ENCODE measurements at places on chromosomes 11 and 22.

DNA sequence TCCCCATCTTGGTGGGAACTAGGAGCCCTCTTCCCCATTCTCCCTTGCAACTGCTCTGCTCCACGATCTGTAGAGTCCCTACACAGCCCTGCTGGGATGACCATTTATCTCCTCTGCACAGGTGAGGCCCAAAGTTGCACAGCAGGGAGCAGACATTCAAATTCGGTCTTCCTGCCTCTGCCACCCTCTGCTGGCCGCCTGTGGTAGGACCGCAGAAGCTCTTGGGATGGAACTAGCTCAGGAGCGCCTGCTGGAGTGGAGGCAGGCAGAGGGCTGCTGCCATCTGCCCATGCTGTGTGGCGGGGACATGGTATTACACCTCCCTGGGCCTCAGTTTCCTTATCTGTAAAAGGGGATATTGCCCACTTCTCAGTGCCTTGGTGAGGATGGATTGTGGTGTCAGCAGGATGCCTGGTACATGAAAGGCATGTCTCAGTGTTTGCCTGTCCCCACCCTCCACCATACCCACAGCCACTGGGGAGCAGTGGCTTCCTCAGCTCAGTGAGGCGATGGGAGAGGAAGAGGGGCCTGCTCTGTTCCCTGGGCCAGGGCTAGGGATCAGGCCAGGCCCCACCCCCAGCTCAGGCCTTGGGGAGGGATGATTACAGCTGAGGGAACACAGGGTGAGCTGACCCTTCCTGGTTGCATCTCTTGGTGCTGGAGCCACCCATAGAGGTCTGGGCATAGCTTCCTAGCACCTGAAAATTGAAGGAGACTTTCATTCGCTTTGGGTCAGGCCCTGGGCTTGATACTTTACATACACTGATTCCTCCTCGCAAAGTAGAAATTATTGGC is 11.3 kb upstream of the OMP start:
- peak; percentile 43 for DNase-seq

- DNase-seq = no peak
These were observed 3.2 kb downstream of the OR4D6 start for GRCh38 chr11:59459916-59460315.

GRCh38 chr11:58647141-58647699 is 24.8 kb downstream of the CNTF start:
- no peak for DNase-seq

DNA sequence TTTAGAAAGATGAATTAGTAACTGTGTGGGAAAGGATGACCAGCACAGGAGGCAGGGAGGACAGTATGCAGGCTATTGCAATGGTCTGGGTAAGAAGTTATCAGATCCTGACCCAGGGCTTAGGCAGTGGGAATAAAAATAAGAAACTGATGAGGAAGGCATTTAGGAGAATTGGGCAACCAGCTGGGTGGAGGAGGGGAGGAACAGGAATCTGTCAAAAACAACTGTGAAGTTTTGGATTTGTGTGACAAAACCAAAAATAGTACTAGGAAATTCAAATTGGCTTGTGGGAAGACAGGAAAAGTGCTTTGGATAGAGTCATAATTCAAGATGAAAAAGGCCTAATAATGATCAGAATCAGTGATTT is 27.9 kb downstream of the MMP13 start:
- no peak for DNase-seq

GRCh38 chr22:35192129-35192918 is 65.0 kb upstream of the HMGXB4 start:
- DNase-seq = no peak

GRCh38 chr11:10441652-10442503 is 13.2 kb upstream of the AMPD3 start:
- DNase-seq = no peak

GRCh38 chr11:10936626-10937384 is 79.0 kb upstream of the ZBED5 start:
- no peak for DNase-seq

DNA sequence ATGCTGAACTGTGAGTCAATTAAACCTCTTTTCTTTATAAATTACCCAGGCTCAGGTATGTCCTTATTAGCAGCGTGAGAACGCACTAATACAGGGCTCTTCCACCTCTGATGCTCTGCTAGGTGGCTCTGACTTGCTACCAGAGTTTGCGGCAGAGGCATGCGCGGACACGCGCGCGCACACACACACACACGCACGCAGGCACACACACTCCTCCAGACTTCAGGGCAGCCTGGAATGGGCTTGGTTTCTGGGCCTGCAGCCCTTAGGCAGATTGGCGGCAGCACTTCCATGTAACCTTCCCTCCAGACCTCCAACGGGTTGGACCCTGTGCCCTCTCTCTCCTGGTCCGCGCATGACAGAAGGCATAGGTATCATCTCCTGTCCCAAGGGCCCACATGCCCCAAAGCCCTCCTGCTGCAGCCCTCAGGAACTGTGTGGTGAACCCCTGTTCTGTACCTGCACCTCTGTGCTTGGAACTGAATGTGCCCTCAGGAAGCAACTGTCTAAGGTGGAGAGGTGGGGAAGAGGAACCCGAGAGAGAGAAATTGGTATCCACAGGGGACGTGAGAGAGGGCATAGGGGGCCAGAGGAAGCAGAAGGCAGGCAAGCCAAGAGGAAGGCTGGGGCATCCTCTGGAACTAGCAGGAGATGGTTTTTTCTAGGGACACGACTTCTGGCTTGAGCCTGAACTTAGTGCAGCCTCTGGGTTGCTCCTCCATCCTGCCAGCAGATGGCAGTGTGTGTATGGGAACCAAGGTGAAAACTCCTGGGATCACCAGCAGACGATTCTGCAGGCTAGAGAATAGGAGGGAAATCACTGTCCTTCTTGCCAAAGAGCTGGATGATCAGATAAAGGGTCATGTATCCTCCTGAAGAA is 23.4 kb upstream of the RIC3 start:
- peak; percentile 29 for DNase-seq

DNA sequence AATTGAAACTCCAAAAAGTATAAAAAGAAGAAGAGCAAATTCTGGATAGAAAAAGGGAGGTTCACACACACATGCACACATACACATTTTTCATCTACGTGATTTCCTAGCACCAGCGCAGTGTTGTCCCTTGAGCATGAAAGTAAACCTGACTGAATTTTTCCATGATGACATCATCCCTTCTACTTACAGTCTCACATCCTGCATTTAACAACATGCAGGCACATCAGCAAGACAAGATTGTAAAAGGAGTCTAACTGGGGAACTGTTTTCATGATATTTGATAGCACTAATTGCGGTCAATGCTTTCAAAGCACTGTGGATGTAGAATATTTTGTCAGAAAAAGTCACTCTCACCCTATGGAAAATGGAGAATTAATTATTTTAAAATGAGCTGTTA is 36.6 kb downstream of the GAS2 start:
- peak; percentile 75 for DNase-seq

GRCh38 chr11:9150926-9151325 is 59.5 kb upstream of the SCUBE2 start:
- DNase-seq = peak; percentile 20

- no peak for DNase-seq
These were observed 704.3 kb downstream of the DLG2 start for GRCh38 chr11:84922836-84923235.

DNA sequence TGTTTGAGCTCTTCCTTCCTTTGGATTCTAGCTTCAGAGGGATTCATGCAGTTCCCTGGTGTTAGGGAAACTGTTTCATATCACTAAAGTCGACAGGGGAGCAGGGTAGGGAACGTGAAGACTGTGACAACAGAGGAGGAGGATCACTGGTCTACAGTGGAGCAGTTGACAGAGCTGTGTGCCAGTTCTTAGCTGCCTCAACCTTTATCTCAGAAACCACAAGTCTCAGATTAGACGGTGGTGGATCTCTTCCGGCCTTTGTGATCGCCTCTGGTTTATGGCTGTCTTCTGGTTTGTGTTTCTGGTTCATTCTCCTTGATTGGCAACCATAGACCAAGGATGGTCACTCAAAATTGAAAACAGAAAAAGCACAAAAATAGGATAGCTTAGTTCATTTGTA is 538.9 kb upstream of the API5 start:
- DNase-seq = no peak

DNA sequence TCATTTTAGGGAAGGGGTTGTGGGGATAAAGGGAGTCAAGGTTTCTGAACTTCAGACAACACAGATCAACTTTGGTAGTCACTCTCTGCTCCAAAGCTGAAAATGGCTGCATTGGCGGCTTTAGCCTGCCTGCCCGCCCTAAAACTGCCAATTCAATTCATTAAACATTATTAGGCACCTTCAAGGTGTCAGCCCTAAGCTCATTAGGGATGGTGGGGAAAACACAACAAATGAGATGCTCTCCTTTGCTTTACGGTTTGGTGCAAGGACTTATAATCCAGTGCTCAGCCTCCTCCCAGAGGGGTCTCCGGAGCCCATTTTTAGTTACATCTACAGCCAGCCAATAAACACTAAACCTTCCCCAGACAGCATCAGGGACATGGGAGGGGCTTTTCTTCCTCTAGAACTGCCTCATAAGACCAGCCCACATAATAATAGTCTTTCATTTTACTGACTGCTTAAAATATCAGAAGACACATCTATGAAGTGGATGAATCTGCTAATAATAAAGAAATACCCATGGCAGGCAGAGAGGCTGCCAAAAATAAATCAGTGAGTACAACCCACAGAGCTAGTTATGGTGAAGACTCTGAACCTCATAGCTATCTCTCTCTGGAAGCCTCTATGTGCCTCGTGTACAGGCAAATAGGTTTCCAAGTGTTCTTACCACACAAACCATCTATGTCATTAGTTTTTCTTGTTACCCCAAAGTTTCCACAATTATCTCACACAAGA is 102.8 kb upstream of the NCAM1 start:
- DNase-seq = no peak

- peak; percentile 85 for DNase-seq
These were observed 40.7 kb downstream of the TSPAN18 start for GRCh38 chr11:44767421-44767820.

- peak; percentile 10 for DNase-seq
These were observed 11.8 kb upstream of the MAPK11 start for GRCh38 chr22:50281957-50282356.

DNA sequence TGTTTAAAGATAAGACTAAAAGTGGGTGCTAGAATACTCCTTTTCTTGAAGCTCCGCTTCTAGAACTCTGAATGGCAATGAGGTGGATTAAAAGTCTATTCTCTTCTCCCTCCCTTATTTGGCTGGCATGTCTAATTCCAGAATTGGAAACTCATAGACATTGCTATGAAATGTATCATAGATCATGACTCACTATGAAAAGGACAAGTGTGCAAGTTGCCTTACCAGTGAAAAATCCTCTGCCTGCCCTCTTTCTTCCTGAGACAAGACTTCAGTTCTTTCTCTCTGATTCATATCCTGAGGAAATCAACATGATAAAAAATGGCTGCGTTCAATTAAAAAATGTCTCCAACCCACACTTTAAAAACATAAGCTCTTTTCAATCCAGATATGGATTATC is 73.2 kb upstream of the BLID start:
- peak; percentile 96 for DNase-seq

GRCh38 chr11:3153291-3153861 is 11.7 kb downstream of the OSBPL5 start:
- DNase-seq = no peak

GRCh38 chr22:29654420-29654819 is 51.0 kb downstream of the NF2 start:
- DNase-seq = no peak

DNA sequence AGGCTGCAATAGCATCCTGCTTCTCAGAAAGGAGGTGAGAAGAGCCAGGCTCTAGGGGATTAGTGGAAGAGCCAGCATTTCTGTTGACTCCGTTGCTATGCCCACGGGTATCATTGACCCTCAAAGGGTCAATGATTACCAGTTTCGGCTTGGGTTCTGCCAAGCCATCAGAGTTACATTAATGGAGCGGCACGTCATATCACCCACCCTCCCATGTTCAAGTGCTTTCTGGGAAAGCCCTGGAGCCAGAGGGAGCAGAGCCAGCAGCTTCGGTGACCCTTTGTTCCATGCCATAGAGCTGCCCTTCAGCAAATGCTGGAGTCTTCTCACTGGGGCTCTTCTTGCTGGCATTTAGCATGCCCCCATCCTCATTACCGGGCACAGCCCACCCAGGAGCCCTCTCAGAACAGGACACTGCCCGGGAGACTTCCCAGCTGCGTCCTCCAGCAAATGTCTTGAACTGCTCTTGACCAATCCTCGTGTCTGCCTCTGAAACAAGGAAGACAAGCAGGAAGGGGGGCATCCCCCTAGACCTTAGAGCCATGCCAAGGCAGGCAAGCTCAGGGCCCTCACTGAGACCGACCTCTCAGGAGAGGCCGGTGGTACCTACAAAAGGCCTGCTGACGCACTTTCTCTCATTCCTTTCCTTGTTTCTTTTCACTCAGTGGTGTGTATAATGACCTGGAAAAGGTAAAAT is 14.6 kb downstream of the KCNJ1 start:
- no peak for DNase-seq

- DNase-seq = no peak
These were observed 1139.5 kb downstream of the TBC1D22A start for GRCh38 chr22:47901911-47902310.

GRCh38 chr11:134743820-134744195 is 331.8 kb upstream of the B3GAT1 start:
- no peak for DNase-seq

GRCh38 chr11:8729067-8729466 is 46.5 kb downstream of the RPL27A start:
- no peak for DNase-seq

GRCh38 chr22:32617271-32617670 is 142.7 kb downstream of the FBXO7 start:
- no peak for DNase-seq

GRCh38 chr11:132620423-132620822 is 911.9 kb downstream of the OPCML start:
- no peak for DNase-seq

DNA sequence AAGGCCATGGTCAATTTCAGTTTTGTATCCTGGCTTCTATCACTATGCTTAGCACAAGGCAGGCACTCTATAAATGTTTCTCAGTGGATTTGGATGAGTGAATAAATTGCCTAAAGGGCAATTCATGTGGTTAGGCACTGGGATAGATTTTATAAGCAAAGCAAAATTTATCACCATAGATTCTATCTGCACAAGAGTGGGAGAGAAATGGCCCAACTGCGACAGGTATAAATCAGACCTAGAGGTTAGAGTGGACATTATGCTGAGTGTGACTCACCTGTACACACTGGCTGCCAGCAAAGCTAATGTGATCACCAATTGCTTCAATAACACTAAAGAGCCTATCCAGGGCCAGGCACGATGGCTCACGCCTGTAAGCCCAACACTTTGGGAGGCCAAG is 514.0 kb downstream of the BUD13 start:
- no peak for DNase-seq

DNA sequence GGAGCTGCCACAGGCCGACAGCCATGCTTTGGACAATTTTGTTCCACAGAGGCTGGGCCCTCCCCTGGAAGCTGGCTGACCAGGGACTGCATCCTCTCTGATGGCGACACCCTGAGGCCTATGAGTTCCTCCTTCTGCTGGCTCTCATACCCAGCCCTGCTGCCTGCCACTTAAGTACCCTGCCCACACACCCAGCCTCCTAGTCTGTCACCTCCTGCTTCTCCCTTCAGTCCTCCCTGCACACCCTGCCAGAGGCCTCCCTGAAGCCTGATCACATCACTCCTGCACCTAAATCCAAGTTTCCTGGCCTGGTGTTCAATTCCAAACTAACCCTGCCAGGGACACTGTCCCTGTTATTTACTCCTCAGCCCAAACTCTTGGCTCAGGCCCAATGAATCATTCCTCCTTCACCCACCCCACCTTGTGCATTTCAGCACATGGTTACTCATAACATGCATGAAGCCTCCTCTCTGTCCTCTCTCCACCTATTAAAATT is 136.7 kb upstream of the NECTIN1 start:
- no peak for DNase-seq

GRCh38 chr11:81874635-81875034 is 859.0 kb downstream of the FAM181B start:
- DNase-seq = no peak
